ENCODE measurements at places on chromosomes 1 and 21.

DNA sequence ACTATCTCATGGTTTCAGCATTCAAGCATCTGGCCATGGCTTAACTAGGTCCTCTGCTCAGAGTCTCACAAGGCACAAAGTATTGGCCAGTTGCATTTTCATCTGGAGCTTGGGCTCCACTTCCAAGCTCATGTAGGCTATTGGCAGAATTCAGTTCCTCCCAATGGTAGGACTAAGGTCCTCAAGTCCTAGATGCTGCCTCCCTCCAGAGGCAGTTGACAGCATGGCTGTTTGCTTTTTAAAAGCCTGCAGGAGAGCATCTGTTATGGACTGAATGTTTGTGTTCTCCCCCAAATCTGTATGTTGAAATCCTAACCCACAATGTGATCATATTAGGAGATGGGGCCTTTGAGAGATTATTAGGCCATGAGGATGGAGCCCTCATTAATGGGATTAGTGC lies 38.0 kb upstream of the HLX start:
- no peak for DNase-seq

DNA sequence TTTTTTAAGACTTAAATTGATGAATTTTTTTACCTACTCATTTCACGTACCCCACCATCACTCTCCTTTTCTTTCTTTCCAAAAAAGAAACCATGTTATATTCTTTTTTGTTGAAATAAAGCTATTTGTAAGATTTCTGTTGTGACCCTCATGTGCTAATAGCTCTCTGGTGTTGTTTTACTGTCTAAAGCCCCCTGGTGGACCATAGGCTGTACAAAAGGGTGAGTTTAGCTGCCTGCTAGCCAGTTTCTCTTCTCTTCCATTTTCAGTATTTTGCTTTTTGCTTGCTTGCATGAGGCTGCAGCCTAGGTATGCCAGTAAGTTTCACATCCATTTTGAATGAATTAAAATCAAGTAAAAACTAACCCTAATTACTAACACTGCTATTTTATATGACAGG lies 15.6 kb upstream of the VAMP3 start:
- no peak for DNase-seq

DNA sequence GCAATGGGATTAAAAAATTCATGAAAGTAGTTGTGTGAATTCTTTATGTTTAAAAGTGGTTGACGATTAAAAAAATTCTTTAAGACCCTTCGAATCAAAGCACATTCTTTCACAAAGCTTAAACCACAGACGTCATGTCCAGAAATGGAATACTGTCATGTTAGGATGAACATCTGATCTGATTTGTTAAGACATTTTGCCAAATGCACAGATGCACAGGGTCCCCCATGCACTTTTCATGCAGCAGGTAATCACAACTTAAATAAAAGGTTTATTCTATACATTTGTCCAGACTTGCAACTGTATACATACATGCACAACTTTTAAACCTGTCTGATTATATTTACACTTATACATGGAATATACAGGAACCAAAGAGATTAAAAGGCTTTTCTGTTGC lies 103.3 kb downstream of the NRIP1 start:
- DNase-seq = no peak

DNA sequence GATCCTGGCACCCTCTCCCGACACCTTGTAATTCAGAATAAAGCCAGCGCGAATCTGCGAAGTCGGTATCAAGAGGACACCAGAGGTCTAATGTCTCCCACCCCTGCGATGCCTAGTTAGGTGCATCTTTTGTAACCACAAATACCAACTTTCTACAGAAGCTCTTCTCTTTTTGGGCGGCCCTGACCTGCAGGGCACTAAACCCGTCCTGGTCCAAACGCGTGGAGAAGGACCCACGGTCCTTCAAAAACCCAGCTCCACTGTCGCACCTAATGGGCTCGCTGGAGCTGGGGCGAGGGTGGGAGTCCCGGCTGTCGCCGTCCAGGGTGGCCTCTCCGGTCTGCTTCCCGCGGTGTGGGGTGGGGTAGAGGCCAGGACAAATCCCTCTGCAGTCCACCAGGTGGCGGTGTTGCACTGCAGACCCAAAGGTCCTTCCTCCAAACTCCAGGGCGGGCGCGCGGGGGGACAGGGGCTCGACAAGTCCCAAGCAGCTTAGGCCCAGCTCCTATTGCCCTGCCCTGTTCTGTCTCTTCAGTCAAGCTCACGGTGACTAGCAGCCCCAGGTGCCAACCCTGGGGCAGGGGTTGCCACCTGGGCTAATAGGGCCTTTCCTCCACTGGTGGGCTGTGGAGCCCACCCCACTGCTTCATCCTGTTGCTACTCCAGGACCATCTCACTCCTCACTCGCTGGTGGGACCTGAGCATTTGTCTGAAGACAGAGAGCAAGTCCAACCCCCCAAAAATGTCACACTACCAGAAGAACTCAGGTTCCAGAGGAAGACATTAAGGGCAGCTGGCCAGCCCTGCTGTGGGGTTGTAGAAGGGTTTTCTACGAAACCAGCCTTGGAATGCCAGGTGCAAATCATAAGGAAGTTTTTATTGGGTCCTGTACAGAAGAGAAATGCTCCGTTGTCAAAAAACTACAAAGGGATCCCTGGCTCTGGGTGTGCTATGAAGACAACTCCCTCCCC lies 2.8 kb downstream of the HES3 start:
- peak; percentile 85 for DNase-seq

GRCh38 chr1:161082996-161083747 lies 6.2 kb downstream of the NECTIN4 start:
- no peak for DNase-seq

DNA sequence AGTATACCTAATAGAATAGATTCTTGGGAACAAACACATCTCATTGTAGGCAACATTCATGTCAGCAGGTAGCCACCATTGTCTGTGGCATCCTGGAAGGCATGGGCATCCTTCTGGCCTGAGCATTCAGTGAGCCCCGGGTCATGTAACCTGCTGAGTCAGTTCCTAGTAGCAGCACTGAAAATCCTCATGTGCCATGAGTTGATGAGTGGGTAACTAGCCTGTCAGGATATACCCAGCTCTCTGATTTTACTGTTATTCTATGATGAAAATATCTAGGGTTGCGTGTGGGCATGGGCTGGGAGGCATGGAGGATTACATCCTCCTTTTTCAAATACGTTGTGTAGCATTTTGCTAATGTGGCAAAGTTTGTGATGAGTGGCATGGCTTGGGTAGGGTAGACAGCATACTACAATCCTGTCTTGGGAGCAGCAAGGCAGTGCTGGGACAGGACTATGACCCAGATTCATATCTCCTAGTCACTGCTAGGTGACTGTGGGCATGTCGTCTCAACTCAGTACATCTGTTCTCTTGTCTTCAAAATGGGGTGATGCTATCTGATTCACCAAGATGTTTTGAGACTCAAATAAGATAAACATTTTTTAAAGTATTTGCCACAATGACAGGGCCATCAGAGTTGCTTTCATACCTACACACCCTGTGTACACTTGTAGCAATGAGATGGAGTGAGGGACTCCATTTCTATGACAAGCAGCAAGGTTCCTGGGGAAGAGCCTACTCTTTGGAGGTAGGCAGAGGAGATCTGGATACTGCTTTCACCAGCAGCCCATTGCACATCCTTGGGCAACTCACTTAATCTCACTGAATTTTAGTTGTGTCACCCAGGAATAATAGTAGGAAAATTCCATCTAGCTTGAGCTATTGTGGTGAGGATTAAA lies 62.5 kb downstream of the CD58 start:
- DNase-seq = no peak
